NB4 (cell line): ENCODE measurements at places on chromosomes 6 and 20.

- DNase-seq: peak; percentile 7
Observed at GRCh38 chr6:150631283-150631983, 31.7 kb downstream of the PLEKHG1 start.

GRCh38 chr6:10486215-10486614 is 34.9 kb upstream of the GCNT2 start:
- DNase-seq: no peak

GRCh38 chr20:57831993-57832585 is 122.3 kb upstream of the PMEPA1 start:
- DNase-seq: no peak

DNA sequence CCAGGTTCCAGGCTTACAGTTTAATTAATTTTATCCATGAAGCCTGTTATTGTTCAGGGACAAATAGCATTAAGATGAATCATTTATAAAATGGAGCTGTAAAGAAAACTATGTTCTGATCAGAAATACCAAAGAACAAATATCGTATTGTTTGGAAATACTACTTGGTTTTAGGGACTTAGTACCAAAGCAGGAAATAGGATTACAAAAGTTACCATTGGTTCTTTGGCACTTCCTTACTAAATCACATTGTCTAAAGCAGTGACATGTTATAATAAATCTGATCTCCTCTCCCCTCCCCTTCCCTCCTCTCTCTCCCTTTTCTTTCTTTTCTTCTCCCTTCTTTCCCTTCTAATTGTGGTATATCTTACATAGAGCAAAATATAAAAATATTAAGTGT is 29.6 kb downstream of the CRYBG1 start:
- DNase-seq: no peak

DNA sequence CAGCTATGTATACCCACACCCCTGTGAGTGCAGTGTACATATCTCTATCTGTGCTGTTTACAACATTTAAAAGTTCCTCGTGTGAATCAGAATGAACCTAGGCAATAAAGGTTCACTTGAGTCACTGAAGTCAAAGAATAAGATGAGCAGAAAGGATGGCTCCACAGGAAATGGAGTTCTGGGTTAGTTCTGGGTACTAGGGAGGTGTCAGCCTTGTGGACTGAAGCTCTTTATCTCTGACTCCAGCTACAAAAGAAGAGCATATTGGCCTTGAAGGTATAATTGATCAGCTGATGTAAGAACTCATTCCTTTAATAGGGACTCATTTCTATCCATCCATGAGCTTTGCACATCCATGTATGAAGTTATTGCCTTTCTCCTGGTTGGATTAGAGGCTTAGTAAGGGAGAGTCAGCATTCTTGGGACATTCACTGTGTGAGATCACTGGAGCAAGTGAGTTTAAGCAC is 73.9 kb upstream of the BACH2 start:
- no peak for DNase-seq

DNA sequence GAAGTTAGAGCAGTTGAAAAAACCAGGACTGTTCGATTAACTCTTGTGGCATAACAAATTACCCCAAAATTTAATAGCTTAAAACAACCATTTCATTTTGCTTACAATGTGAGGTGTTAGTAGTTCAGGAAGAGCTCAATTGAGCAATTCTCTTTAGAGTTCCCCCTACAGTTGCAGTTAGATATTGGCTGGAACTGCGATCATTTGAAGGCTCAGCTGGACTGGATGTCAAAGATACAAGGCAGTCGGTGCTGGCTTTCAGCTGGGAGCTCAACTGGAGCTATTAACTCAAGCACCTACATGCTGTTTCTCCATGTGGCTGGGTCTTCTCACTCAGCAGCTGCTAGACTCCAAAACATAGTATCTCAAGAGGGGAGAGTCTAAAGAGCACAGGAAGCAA is 96.0 kb upstream of the LOC128125822 start:
- DNase-seq: peak; percentile 22

DNA sequence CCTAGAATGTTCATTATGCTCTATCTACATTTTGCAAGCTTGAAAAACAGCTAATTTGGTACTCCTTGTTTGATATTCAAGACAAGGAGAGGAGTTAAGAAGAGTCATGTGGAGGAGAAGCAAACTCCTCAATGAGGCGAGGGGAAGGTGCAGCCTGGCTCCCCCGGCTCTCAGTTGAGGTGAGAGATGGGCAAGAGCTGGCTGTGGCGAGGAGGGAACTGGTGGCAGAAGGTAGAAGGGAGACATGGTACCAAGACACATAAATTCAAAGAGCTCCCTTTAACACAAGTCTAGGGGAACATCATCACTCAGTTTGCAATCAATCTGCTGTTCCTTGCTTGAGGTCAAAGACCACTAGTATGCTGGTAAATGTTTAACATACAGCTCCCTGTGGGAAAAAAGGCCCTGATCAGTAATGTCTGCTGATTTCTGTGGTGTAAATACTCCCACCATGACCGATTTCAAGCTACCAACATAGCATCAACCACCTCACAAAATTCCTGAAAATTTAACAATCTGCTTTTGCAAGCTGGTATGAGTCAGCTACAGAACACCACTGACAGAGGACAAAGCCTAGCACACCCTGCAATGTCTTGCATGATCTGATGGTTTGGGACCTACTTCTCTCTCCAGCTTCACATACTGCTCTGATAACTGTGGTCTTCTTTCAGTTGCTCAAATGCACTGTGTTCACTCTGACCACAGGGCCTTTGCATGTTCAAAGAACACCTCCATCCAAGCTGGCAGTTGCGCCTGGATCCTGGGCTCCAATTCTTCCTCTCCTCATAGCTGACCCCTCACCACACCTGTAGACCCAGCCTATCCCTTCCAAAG is 516.3 kb upstream of the CHD6 start:
- DNase-seq: no peak

DNA sequence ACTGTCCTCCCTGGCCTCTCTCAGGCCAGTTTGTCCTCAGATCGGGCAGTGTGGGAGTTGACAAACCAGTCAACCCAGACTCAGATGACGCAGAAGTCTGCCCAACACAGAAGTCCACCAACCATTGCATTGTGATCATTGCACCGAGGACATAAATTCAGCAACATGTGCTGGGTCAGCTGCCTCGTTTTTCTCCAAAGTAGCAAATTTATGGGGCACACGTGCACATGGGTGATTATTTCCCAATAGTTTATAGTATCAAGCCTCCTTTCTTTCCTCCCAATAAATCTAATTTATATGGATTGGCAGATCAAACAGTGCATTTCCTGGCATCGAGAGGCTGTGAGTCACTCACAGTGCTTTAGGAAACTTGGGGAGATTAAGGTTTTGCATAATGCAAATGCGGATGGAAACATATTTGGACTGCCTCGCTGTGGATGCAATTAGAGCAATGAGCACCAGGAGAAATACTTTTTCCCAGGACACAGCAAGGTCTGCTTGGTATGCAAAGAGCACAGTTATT is 413.7 kb upstream of the SULF2 start:
- DNase-seq: no peak

- DNase-seq: no peak
Observed at GRCh38 chr6:16408766-16409165, 170.4 kb downstream of the GMPR start.

DNA sequence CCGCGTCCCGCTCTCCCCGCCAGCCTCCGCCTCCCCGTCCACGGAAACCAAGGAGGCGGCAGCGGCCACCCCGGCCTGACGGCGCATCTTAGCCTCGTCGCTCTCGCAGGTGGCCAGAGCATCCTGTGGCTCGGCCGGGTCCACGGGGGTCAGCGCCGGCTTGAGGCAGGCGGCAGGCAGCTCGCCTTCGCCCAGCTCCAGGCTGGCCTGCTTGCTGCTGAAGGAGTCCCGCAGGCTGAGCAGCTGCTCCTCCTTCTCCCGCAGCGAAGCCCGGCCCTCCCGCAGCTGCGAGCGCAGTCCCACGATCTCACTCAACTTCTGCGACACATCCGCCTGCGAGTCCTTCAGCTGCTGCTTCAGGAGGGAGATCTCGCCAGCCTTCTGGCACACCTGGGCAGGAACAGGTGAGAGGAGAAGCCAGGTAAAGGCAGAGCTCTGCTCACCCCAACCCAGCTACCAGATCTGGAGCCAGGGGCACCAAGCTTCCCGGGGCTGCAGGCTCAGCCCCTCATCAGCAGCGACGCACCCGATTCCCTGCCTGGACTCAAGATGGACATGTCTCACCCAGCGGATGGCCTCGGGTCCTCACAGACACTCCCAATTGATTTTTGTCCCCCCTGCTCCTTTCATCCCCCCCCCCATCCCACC is 5.2 kb upstream of the FASTKD5 start:
- DNase-seq: no peak

DNA sequence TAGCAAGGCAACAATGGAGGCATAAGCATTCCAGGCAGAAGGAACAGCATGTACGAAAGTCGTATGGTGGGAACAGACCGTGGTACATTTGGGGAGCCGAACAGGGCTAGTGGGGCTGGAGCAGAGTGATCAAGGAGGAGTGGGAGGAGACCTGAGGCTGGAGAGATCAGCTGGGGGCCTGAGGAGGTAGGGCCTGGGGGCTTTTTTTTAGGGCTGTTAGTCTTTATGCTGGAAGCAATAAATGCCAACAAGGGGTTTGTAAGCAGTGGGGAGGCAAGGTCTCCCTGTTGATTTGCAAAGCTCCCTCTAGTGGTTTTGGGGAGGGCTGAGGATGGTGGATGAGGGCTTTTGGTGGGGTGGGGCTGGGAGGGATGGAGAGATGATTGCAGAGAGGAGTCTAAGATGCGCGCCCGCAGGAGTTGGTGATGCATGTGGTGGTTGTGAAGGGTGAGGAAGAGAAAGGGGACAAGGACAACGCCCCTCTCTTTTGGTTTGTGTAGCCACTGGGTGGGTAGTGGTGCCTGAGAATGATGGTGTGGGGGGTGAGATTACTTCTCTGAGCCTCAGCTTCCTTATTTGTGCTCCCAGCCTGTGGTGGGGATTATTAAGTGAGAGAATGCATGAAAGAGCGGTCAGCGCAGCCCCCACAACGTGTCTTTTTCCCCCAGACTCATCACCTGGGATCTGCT is 74.1 kb upstream of the TOX2 start:
- DNase-seq: peak; percentile 72

DNA sequence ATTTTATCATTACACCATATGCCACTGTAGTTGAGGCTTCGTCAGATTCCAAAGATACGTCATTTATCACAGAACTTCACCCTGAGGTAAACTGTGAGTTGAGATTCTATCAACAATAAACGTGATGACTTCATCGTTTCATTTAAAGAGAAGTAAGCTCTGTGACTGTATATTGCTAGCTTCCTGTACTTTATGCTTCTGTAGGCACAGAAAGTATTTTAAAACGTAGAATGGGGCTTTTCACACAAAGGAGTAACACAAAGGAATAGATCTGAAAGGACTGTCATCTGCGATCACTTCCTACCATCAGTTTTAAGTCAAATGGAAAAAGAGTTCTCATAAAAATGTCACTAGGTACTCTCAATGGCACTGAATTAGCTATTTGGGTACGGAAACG is 234.4 kb upstream of the MCHR2 start:
- no peak for DNase-seq

DNA sequence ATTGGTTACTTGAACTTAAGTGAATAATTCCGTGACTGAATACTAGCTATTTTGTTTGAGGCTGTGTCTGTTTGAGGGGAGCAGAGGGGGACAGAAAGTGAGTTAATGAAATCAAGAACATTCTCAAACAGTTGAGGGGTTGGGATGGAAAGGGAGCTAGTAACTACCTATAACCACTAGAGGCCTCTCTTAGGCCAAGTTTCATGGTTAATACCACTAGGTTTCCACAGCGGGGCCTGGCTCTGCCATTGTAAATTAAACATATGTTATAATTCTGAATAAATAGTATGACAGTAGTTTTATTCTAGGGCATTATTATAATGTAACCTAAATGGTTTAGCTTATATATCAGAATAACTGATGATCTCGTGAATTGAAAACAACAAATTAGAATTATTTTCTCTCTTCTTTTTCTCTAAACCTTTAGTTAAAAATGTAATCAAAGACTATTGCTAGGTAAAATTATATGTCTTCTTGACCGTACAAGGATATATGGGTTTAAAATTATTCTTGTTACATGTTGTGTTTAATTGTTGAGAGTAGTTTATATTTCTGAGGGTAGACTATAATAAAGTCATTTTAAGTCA is 108.1 kb downstream of the BCKDHB start:
- peak; percentile 51 for DNase-seq

DNA sequence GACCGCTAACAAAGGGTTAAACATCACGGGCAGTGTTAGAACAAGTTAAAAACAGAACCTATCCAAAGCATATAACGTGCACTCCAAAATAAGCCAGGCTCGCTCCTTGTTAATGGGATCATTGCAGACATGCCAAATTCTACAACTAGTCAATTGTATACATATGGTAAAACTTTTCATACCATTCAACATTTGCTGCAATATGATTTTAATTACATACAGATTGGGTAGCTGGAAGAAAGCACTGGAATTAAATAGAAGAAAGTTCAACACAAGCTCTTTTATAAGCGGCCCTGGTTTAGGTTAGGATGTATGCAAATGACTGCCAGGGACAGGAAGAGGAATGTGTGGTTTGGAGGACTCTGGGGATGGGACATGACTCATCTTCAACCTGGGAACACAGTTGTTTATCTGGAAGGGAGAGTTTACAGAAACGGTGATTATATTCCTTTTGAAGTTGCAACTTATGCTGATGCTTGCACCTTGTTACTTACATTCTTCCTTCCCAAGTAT is 62.5 kb upstream of the TIAM2 start:
- peak; percentile 33 for DNase-seq

- DNase-seq: no peak
Observed at GRCh38 chr20:57022306-57022705, 244.1 kb downstream of the BMP7 start.

- no peak for DNase-seq
Observed at GRCh38 chr6:134703206-134703605, 246.7 kb downstream of the ALDH8A1 start.

GRCh38 chr20:37144856-37145404 is 34.2 kb upstream of the RPN2 start:
- peak; percentile 51 for DNase-seq

GRCh38 chr6:160950507-160950906 is 41.1 kb upstream of the MAP3K4 start:
- no peak for DNase-seq

DNA sequence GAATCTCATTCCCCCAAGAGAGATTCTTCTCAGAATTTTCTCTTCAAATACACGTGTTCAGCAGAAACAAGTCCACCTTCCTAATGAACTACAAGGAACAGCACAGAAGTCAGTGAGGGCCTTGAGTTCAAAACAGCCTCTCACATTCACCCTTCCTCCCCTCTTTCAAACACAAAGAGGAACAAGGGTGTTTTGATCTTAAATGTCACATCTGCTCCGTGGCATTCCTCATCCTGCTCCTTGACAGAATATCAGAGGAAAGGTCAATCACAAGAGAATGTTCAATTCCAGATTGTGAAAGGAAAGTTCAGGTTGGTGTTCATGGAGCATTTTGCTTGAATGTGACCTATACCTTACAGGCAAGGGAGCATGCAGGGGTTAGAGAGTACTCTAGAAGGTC is 35.6 kb upstream of the FAM210B start:
- no peak for DNase-seq

- DNase-seq: no peak
Observed at GRCh38 chr6:1584996-1585668, 24.6 kb upstream of the FOXC1 start.

GRCh38 chr6:28606424-28607391 is 81.0 kb downstream of the GPX5 start:
- peak; percentile 80 for DNase-seq
